ENCODE measurements at places on chromosomes 6 and 20.

DNA sequence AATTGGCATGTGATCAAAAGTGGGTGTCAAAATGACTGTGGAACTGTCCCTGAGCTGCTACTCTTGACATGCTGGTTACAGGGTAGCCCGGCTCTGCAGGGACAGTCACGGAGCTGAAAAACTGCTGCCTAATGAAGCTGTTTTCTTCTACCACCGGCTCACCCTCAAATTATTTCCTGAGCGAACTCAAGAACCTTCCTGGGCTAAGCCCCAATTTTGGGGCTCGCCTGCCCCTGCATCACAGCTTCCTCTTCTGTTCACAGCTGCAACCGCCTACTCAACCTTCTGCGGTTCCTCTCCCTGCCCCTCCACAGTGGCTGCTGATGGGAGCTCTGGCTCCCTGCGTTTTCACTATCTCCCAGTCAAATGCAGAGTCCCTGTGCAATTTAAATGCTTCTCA, 110.8 kb upstream of the MLN start:
- ATAC-seq = no peak

DNA sequence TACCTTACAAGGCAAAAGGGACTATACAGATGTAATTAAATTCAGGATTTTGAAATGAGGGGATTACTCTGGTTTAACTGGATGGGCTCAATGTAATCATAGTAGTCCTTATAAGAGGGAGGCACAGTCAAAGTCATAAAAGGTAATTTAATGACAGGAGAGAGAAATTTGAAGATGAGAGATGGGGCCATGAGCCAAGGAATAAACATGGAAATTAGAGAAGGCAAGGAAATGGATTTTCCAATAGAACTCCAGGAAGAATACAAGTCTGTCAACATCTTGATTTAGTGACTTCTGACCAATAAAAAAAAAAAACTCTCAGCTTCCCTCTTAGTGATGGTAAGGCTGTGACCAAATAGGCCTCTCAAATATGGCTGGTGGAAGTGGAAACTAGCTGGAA, 101.9 kb upstream of the BEND3 start:
- no peak for ATAC-seq

GRCh38 chr20:56069016-56069415, 63.7 kb upstream of the CBLN4 start:
- no peak for ATAC-seq

- ATAC-seq = no peak
Observed at GRCh38 chr6:157718503-157719187, 104.4 kb upstream of the SNX9 start.

DNA sequence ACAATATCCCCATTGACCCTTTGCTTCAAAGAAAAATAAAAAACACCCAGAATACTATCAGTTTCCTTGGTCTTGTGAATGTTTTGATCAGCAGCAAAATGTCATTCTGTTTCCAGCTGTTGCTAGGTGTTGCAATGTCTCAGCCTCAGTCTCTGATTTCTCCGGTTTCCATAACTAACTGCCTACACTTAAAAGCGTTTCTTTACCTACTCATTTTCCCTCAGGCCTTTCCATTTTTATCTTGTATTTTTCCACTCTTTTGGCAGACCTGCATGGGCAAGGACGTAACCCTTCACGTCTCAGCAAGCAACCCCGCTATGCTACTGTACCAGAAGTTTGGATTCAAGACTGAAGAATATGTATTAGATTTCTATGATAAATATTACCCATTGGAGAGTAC, 49.4 kb downstream of the KAT14 start:
- no peak for ATAC-seq

DNA sequence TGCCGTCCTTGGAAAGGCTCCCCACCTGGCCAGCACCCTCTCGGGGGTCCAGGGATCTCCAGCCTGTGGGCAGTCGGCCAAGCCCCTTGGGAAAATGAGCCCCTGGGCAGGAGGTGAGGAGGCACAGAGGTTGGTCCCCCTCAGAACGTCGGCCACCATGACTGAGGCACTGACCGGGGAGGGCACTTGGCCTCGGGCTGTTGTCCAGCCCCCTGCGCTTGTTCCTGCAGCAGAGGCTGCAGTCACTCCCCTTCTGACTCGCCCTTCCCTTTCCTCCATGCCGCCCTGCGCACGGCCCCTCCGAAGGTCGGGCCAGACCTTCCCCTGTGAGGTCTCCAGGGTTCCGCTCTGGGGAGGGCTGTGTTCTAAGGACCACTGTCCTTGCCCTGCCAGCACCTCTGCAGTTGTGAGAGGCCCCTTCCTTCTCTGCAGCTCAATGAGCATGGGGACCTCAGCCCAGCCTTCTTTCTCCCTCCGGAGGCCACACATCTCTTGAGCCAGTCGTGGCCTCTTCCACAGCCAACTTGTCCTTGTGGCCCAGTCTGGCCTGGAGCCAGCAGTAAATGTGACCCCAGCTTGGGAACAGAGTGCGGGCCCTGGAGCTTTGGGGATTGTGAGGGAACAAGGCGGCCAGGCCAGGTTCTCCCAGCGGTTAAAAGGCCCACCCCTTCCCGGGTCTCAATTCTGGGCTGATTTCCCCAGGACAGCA, 195.5 kb downstream of the DLL1 start:
- no peak for ATAC-seq

DNA sequence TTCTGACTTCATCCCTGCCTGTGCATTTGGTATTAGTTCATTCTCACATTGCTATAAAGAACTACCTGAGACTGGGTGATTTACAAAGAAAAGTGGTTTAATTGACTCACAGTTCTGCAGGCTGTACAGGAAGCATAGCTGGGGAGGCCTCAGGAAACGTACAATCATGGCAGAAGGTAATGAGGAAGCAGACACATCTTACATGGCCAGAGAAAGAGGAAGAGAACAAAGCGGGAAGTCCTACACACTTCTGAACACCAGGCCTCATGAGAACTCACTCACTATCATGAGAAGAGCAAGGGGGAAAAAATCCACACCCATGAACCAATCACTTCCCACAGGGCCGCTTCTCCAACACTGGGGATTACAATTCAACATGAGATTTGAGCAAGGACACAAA, 303.9 kb downstream of the CBLN4 start:
- no peak for ATAC-seq

- no peak for ATAC-seq
Observed at GRCh38 chr6:33319939-33320314, 2.4 kb upstream of the ZBTB22 start.

GRCh38 chr20:17902531-17903083, 66.0 kb downstream of the SNX5 start:
- no peak for ATAC-seq

- no peak for ATAC-seq
Observed at GRCh38 chr6:7543789-7544424, 2.4 kb downstream of the DSP start.

GRCh38 chr6:136072691-136073090, 177.4 kb downstream of the MTFR2 start:
- ATAC-seq = no peak

DNA sequence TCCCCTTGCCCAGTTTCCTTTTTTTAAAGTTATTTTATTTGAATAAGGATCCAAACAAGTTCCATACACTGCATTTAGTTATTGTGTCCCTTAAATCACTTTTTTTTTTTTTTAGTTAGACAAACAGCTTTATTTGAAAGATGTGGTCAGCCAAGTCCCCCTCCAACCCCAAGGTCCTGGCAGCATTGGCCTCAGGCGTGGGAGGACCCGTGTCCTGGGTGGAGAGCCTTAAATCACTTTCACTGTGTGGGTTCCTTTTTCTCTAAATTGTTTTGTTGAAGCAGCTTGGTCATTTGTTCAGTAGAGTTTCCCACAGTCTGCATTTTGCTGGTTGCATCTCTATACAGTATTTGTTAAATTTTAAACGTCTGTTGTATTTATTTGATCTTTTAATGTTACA, 5.2 kb upstream of the TBCC start:
- no peak for ATAC-seq

DNA sequence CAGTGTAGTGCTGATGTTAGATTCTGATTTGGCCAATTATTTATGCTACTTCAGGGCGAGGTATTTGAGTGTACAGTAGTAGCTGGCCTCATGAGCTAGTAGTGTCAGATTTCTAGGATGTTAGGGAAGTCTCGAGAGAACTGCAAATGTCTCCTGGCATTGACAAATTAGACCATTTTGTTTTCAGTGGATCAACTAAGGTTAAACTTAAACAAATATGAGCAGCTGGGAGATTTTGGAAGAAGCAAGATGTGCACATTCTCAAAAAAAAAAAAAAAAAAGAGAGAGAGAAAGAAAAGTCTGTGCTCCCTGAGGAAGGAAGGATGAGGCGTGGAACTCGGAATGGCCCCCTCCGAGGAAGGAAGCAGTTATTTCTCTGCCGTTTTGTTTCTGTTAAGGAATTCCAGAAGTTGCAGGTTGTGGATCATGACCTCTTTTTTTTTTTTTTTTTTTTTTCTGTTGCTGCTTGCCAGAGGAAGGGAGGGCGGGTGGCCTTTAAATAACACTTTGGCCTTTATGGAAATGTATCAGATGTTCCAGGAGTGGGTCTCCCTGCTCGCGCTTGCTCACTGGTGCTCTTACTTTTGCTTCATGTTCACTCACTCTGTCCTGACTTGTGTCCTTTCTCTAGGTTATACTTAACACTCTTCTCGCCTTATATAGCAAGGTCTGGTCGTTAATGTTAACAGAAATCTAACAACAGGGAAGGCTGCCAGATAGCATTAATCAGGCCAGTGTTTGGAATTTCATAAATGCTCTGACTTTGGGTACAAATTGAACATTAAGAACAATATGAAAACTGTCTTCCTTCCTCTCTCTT, 124.4 kb downstream of the TCP11 start:
- ATAC-seq = peak; percentile 70

- ATAC-seq = peak; percentile 66
Observed at GRCh38 chr6:157221049-157221816, 102.1 kb downstream of the TMEM242 start.

DNA sequence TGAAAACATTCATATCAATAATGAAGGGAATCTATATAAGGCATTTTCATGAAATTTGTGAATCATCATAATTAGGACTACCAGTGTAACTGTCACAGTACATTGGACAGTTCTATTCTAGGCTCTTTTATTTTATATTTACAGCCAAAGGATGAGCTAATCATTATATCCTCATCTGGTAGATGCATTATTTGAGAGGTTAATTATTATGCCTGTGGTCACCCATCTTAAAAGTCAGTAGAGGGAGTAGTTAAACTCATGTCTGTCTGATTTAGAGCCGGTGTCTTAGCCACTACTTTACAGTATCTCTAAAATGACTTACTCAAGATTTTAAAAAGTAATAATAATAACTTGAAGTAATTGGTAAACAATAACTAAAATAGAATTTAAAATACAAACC, 899.3 kb upstream of the MAP3K7 start:
- no peak for ATAC-seq

- no peak for ATAC-seq
Observed at GRCh38 chr6:20099156-20099555, 113.1 kb downstream of the MBOAT1 start.

DNA sequence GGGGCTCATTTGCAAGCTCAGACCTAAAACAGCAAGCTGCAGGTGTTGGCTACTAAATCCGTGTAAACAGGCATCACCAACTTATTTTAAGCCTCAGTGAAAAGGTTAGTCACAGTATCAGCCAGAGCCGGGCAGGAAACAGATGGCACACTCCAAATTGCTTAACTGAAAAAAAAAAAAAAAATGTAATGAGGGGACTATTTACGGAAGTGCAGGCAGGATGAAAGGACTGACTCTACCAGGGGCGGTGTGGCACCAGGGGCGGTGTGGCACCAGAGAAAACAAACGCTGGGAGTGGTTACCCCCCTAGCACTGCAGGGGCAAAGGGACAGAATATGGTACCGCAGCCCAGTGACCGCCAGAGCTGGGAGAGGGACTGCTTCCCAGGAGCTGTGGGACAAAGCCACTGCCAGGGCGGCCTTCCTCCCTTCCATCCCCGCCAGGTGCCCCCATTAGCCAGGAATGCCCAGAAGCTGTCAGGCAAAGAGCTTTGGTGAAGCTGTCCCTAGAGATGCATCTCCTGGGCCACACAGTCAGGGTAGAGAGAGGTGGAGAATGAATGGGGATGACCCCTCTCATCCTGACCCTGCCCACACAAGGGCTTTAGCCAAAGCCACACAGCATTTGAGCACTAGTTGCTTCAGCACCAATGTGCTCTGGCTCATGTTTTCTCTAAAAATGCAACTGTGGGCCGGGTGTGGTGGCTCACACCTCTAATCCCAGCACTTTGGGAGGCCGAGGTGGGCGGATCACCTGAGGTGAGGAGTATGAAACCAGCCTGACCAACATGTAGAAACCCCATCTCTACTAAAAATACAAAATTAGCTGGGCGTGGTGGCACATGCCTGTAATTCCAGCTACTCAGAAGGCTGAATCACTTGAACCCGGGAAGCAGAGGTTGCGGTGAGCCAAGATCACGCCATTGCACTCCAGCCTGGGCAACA, 39.6 kb upstream of the GFOD1 start:
- peak; percentile 60 for ATAC-seq

- no peak for ATAC-seq
Observed at GRCh38 chr6:169166896-169167580, 86.6 kb downstream of the THBS2 start.

DNA sequence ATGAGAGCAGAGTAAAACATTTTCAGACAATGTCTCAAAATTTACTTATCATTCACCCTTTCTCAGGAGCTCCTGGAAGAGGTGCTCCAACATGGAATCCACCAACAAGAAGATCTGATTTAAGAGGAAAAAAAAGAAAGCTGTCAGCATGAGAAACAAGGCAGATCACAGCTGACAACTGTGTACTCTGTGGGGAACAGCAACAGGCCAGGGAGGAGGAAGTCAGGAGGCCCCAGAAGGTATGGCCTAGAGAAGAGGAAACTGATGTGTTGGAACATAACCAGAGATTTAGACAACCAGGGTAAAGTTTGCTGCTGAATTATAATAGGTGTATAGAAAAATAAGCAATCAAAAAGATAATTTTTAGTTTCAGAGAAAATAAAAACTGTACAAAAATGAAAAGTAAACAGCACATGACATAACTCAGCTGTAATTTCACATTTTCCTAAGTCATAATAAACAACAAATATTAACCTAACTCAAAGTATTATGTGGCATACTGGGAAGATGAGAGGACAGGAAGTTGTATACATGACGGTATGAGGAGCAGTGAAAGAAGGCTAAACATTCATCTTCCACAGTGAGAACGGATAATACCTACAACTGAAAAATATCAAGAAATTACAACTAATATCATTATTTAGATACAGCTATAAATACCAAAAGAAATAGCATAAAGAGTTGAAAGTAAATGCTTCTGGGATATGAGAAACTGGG, 113.6 kb upstream of the EMILIN3 start:
- no peak for ATAC-seq

- ATAC-seq = no peak
Observed at GRCh38 chr20:2037296-2037914, 43.5 kb upstream of the PDYN start.

GRCh38 chr6:56243518-56244070, 3.8 kb downstream of the COL21A1 start:
- no peak for ATAC-seq

GRCh38 chr6:83218646-83219045, 25.5 kb downstream of the RWDD2A start:
- ATAC-seq = no peak

GRCh38 chr20:37042986-37043972, 52.5 kb downstream of the RBL1 start:
- no peak for ATAC-seq

- no peak for ATAC-seq
Observed at GRCh38 chr20:61629602-61630390, 377.7 kb downstream of the CDH4 start.
